GM23338 (cell line): ENCODE measurements at places on chromosomes 4 and X.

DNA sequence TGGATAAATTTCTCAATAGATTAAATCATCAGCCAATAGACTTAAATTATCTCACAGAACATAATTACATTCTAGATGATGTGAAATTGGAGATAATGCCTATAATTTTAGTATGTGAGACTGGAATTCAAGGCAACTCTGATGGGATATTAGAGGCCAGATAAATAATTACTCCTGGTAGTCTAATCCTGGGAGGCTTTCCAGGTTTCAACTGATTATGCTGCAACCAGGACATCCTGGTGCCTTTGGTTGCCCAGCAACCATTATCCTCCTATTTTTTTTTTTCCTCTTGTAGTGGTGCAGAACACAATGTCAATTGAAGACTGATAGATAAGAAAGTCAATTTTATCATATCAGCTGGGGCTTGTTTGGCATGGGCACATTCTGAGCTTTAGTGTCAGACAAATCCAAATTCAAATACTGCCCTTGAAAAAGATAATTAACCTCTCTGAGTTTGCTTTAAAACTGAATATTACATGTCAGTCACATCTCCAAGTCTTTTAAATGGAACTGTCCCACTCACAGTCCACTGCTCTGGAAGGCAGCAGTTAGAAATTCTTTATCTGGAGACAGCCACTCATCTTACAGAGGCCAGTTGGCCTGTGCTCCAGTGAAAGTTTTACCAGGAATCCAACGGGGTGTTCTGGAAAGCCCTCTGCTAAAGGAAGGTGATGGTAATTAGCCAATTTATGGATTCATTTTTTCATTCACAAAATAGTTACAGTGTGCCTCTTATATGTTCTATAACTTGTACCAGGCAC is 95.3 kb upstream of the GUCY1A1 start:
- DNase-seq = no peak

GRCh38 chr4:8544741-8545438 is 35.3 kb upstream of the GPR78 start:
- no peak for DNase-seq

DNA sequence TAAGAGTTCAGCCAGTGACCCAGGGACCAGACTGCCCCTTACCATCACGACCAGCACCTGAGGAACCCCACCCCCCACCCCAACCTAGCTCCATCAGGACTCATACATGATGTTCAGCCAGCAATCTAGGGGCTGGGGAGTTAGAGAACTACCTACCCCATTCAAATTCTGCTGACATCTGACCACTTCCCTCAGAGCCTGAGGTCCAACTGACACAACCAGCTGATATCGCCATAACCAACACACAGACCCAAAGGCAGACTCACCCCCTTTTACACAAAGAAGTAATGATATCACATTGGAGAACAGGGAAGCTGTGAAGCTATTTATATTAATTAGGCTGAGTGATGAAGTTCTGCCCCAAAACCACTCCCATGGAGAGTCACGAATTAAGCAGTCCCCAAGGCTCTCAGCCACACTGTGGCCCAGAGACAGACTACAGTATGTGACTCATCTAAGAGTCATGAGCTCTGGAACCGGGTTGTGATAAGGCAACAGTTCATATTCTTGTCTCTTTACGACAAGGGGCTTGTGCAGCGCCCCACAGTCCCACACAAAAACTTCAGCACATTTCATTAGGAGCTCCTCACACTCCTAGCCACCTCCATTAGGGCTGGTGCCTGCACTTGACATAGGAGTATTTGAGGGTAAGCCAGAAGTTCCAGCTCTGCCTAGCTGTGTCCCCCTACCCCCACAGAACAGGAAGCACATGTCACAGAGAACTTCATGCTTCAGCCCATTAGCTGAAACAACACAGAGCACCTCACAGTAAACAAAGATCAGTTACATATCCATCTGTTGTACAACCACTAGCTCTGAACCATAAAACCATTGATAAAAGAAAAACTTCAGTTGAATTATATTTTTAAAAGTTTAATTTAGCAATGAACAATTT is 184.7 kb upstream of the ZCCHC13 start:
- no peak for DNase-seq

DNA sequence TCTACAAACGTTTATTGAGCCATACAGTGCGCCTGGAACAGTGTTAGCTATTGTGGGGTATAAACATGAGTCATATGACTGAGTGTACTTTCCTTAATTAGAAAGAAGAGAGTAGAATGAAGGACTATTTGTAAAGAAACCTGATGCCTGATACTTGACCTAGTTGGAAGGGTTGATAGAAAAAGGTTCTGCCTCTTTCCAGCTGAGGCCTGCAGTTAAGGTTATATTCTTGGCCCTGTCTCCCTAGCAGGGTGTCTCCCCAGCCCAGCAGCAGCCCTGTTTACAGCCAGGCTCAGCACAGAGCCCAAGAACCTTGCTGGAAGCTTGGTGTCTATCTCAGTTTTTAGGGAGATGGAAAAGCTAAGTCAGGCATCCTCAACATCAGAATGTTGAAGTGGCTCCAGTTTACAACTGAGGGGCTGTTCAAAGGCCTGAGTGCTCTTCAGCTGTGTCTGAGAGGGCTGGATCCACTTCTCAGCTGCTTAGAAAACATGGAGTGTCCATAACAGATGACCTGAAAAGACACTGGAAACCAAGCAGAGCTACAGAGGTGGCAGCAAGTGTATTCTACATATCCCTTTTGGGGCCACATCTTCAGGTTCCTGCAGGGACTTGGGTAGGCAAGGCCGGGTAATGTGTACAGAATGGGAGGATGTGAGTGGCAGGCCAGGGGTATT is 21.6 kb downstream of the NYX start:
- no peak for DNase-seq

- no peak for DNase-seq
These were observed 159.7 kb downstream of the NSUN7 start for GRCh38 chr4:40909363-40909876.
